ENCODE measurements at places on chromosomes 6 and 20.

- no peak for DNase-seq
Measured at GRCh38 chr6:119339941-119340456, 9.6 kb downstream of the MAN1A1 start.

DNA sequence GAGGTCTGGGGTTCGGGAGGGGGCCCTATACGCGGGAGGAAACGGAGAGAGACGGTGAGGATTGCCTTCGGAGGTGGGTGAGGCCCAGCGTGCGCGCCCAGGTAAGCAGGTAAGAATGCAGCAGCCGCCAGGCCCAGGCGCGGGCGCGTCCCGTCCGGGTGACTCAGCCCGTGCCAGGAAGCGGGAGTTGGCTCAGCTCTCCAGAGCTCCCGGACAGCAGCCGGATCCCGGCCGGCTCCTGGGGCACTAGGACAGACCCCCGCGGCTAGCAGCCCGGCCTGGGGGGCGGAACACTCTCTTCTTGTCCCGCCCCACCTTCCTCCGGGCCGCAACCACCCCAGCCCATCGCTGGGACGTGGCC, 1.5 kb upstream of the MDFI start:
- peak; percentile 19 for DNase-seq

DNA sequence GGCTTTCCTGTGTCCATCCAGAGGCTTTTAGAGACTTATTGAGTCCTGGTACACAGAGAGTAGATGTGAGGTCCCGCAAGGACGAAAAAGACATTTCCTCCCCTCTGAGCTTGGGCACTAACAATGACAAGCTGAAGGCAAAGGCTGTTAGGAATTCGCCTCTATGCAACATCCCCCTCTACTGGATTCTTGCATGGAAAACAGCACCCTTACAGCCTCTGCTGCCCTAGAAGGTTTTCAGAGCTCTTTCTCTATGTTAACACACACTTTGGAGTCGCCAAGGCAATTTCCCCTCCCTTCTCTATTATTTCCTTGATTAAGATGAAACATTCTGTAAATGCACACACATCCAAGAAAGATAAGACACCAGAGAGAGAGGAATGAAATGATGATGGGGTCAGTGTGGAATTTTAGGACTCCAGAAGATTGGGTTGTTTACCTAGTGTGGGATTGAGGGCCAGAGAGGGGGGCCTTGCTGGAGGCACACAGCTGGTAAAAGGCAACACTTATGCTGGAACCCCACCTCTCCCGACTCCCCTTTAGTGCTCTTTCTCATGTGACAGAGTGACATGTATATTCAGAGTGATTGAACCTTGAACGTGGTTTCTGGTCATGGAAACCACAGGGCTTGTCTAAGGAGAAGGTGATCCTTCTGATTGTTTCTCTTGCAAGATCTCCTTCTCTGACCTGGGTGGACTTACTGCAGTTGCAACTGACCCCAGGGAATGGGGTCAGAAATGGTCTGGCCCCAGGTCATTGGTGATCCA, 300.7 kb downstream of the CLIC5 start:
- peak; percentile 89 for DNase-seq

DNA sequence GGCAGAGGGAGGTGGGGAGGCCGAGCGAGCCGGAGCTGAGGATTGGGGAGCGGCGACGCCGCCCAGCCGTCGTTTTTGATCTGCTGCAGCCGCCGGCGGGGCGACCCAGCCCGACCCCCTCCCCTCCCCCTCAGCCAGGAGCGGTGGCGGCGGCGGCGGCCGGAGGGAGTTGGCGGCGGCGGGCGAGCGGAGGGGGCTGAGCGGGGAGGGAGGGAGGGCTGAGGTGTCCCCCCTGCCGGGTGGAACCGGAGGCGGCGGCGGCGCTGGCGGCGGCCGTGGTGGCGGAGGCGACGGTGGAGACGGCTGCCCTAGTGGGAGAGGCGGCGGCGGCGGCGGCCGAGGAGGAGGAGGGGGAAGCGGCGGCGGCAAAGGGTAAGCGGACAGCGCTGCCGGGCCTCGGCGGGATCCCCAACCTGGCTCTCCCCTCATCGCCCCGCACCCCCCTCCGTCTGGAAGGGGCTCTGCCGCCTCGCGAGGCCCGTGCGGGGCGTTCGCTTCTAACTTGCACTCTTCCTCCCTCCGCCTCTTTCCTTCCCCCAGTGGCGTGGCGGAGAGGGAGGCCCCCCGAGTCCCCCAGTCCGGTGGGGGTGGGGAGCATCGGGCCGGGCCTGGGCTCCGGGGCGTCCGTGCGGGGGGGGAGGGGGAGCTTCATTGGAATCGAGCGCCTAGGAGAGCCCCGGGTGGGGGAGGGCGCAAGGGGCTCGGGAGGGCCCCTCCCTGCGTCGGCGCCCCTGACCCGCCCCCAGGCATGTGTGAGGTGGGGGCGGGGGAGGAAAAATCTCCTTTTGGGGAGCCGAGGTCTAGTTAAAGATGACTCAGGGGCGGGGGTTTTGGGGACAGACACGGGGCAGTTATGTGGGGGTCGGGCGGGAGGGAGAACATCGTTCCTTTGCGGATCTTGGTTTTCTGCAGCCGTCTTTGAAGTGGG, at the start of gene TAB2:
TSS of gene TAB2 (plus strand) at position 69 of the 928 bp plus-strand sequence. CDS start 52,286 bp downstream, outside the sequence.
- DNase-seq = peak; percentile 44

DNA sequence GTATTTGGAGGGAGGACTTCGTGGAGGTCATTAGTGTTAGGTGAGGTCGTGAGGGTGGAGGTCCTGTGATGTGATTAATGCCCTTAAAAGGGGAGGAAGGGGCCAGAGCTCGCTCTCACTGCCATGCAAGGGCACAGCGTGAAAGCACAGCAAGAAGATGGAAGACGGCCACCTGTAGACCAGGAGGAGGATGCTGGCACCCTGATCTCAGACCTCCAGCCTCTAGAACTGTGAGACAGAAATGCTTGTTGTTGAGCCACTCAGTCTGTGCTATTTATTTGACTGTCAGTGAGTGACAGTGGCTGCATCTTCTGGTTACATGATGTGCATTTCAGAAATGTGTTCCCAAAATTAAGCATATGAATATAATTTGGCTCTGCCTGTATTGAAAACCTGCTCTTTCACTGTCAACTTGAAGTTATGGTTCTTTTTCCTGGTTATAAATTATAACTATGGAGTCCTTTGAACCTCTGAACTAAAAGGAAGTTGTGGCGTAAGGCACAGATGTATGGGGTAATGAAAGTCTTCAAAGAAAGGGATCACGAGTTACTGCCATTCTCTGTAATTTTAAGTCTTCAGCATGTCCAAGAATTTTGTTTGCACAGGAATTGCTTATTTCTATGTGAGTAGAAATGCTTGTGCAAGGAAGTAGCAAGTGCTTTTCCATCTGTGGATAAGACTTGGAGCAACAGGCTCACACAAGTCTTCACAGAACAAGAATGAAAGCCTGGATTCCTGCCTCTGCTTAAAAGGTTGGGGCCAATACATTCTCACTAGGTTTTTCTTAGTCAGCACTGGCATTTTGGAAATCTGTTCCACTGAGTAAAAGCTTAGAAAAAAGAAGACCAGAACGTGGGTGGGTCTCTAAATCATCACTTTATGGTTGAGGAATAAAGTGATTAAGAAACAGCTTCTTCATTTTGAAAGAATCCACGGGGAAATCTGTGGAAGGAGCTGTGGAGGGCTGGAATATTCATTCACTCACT, 10.3 kb downstream of the PPP1R14C start:
- DNase-seq = no peak

DNA sequence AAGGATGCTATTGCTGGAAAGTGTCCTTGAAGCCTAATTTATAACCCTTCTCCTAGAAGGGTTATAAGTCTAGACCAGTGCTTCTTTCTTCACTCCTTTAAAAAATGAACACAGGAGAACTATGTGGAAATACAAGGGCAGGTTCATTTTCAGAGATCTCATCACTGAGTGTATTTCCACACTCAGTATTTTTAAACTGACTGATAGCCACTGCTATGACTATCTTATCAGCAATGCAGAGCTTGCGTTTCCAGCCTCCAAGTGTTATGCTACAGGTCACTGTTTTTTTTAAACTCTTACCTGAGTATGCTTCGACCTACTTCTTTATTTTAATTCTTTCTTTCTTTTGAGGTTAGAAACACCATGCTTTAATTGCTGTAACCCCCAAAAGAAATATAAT, 319.1 kb downstream of the ARHGAP18 start:
- DNase-seq = no peak

DNA sequence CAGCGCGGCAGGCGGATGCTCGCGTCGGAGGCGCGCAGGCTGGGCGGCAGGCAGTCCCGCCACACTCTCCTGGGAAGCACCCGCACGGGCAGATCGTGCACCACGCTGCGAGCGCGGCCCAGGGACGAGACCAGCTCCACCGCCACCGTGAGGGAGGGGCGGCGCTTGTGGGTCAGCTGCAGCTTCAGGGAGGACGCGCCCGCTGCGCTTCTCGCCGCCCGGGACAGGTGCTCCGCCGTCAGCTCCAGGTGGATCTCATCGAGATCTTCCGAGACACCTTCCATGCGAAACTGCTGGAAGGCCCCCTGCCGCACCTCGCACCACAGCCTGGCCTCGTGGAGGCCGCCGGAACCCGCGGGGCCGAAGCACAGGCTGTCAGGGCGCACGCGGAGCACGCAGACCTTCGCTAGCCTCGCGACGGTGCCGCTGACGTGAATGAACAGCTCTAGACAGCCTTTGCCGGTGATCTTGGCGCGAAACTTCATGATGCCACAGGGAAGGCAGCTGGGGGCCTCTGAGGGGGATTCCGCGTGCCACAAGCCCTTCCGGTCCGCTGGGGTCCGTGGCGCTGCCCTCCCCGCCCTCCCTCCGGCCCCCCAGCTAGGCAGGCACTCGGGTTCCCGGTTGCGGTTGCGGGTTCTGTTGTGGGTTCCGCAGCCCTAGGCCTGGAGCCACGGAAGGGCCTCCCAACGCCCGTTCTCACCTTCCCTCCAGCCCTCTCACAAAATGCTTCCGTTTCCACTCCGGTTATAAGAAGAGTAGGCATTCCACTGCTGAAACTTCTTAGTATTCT, at the start of gene HUS1B:
TSS of gene HUS1B (minus strand) at position 641 of the 793 bp plus-strand sequence. CDS start at position 485, 156 bp downstream.
- DNase-seq = no peak

GRCh38 chr20:8568075-8568474, 436.0 kb downstream of the PLCB1 start:
- DNase-seq = peak; percentile 20

DNA sequence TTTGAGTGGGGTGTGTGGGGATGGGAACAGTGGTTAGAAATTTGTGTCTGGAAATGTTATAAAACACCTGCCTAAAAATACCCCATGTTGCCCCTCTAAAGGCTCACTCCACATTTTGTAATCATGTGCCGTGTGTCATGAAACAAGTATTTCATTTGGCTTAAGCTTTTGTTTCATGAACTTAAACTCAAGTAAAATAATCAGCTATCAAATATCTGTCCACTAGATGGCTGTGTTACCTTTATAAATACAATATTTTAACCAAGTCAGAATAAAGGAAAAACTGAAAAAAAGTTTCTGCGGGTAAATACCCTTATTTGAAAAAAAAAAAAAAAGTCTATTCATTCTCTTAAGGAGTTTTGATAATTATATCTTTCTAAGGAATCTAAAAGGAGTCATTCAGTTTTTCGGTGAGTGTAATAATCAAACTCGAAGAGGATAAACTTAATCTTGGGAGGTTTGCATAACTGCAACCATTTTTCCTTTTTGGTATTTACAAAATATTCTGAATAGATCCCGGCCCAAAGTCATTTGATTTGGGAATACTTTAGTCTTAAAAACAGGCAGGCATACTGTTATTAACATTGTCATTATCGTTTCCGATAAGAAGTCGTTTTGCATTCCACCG, 29.9 kb upstream of the MTRF1L start:
- peak; percentile 53 for DNase-seq

DNA sequence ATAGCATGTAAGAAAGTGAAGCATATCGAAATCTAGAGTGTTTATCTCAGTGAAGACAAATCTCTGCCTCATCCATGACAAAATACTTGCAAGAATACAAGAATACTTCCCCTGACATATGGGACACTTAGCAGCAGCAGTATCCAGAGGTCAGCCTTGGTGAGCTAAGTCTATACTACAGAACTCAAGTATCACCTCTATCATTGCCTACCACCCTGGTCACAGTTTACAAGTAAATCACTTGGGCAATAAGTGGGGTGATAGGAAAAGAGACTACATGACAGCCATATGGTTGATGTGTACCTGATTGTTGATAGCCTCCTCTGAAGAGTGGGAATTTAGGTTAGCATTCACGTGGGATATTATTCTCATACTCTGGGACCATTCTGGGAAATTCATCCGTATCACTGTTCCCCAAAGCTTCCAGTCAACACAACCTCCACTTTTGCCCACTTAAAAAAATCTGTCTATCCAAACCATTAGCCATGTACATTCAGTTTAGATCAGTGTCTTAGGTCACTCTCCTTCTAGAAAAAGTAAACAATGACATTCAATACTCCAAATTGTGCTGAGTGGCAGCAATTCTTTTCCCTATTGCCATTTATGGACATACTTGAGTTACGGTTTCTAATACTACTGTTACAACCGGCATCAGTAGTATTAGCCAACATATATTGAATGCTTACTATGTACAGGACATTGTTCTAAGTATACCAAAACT, 118.2 kb upstream of the PRSS16 start:
- peak; percentile 9 for DNase-seq

DNA sequence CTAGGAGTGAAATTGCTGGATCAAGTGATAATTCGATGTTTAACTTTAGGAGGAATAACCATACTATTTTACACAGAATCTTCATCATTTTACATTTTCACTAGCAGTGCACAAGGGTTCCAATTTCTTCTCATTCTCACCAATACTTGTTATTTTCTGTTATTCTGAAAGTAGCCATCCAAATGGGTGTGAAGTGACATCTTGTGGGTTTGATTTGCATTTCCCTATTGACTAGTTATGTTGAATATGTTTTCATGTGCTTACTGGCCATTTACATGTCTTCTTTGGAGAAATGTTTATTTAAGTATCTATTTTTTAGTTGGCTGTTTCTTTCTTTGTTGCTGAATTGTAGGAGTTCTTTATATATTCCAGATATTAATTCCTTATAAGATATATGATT, 164.3 kb downstream of the CD109 start:
- DNase-seq = no peak

DNA sequence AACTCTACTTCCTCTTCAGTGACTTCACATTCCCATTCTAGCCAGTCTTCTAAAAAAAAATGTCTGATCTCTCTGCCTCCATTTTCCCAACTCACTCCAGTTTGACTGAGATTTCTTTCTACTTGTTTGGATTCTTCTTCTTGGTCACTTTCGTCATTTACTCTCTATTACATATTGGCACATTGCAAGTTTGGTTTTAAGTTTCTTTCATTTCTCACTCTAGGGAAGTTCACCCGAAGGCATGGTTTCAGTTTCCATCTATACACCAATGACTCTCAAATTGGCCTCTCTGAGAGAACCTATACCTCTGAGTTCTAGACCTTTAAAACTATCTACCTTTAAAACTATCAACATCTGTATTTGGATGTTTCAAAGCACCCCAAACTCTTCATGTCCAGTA, 51.3 kb downstream of the CD109 start:
- DNase-seq = no peak

GRCh38 chr6:157017861-157018260, 240.7 kb downstream of the ARID1B start:
- peak; percentile 29 for DNase-seq

GRCh38 chr20:23223908-23224580, 126.5 kb upstream of the NXT1 start:
- no peak for DNase-seq

DNA sequence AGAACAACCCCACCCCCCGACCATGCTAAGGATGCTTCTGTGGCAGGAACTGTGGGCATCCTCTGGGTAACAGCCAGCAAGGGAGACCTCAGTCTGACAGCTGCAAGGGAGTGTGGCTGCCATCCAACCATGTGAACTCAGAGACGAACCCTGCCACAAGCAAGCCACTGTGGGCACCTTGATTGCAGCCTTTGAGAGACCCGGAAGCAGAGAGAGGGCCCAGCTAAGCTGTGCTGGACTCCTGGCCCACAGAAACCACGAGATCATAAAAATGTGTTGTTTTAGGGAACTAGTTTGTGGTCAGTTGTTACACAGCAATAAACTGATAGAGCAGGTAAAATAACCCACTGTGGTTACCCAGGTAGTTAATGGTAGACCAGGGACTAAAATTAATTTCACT, 414.6 kb downstream of the CDH26 start:
- no peak for DNase-seq

All from EH (cell line).